ENCODE measurements at places on chromosomes 7 and 10.

DNA sequence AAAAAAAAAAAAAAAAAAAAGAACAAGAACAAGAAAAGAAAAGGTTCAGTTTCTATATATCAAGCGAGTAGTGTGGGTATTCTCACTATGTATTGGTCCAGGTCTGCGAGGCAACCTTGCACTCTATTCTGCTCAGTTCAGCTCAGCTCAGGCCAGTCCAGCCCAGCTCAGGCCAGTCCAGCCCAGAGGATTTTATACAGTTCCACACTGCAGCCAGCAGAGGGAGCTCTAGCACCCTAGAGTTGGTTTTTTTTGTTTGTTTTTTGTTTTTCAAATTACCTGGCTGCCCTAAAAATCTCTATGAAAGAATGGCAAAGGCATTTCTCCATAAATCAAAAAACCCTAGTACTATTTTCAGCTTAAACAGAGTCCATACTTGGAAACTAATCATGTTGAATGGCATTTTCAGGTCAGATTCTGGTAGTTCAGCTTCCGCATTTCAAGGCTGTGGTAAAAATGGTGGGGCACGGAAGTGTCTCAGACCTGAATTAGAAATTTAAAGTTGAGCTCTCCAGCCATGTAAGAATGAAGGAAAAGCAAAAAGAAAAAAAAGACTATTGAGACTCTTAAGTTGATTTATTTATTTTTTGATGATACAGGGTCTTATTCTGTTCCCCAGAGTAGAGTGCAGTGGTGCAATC is 55.2 kb upstream of the GSDME start:
- peak; percentile 50 for DNase-seq

- peak; percentile 73 for DNase-seq
These were observed 212.7 kb upstream of the FAM3C start for GRCh38 chr7:121608785-121609184.

GRCh38 chr7:51261117-51261835 is 55.3 kb downstream of the COBL start:
- no peak for DNase-seq

DNA sequence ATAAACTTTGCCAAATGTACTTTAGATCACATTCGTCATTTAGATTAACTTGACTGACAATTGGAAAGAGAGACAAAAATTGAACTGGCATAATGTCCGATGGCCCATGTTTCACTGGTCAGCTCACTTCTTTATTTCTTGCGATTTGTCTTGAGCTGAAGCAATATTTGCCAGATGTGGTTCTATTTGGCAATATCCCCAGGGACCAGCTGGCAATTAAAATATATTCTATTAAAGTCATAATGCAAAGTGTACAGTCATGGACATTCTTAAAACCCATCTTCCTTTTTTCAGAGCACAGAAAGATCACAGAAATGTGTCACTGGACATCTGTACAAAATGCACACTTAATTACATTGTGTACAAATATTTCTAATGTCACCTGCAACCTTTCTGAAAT is 26.3 kb downstream of the NEBL start:
- no peak for DNase-seq

- no peak for DNase-seq
These were observed 12.4 kb upstream of the SEMA3A start for GRCh38 chr7:84207025-84207424.

DNA sequence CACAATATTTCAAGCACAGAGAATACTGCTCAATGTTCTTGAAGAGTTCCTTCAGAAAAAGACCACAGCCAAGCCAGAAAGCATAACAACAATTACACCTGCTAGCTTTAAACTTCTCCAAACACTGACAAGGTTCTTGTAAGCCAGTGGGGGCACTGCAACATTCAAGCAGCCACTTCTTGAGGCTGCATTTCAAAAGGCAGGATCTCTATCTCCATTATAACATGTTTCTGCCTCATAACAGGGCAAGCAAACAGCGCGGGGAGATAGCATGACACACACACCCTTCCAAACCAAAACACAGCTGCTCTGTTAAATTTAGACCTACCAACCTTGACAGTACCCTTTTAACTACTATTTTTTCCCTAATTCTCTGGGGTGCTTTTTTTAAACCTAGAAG is 30.8 kb downstream of the CHCHD3 start:
- DNase-seq: peak; percentile 74

Data from NCI-H2171 treated with DMSO at 0.1 percent for 48 hours (cell line).